ENCODE measurements at places on chromosomes 5 and 9.

DNA sequence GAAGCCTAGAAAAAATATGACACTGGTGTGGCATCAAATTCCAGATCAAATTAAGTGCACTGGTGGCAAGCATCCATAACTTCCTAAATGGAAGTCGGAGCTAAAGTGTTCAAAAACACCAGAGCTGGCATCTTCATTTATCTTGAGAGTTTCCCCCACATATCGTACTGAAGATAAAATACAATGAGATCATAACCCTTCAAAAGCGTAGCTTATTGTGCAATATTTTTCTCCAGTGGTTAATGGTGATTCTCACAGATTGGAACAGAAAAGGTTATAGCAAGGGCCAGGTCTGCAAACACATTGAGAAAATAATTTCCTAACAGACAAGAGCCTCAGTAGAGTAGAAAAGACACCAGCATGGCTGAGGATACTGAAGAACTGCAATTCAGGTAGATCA, 147.6 kb downstream of the SEMA5A start:
- no peak for DNase-seq

DNA sequence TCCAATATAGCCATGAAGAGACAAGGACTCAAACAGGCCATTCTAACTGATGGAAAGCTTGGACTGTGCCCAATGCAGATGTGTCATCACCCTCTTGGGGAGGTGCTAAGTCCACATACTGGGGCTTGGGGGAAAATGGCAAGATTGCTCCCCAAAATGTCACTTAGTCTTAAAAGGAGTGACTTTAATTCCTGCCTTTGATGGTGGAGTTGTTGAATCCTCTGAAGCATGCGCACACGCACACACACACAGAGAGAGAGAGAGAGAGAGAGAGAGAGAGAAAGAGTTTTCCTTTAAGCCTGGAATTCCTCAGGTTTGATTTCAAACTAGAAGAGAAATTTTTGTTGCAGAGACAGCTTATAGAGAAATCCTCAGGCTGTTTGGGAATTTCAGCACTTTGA, 161.9 kb upstream of the GAS1 start:
- DNase-seq, result no peak

GRCh38 chr9:24479361-24480059, 66.2 kb downstream of the IZUMO3 start:
- no peak for DNase-seq

- no peak for DNase-seq
These were observed 25.2 kb downstream of the LNPEP start for GRCh38 chr5:96961053-96961452.

DNA sequence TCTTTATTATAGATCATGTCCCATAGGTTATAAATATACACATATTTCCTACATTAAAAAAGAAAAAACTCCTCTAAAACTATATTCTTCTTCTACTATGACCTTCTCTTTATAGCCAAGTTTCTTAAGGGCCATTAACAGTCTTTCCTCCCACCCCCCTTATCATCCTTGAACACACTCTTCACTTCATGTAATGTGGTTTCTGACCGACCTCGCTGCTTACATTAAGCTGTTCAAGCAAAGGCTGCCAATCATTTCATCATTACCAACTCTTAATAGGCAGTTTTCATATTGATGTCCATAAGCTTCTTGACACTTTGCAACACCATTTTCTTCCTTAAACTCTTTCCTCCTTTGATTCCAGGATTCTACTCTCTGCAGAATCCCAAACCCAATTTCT, 283.0 kb upstream of the PCSK5 start:
- DNase-seq, result no peak

DNA sequence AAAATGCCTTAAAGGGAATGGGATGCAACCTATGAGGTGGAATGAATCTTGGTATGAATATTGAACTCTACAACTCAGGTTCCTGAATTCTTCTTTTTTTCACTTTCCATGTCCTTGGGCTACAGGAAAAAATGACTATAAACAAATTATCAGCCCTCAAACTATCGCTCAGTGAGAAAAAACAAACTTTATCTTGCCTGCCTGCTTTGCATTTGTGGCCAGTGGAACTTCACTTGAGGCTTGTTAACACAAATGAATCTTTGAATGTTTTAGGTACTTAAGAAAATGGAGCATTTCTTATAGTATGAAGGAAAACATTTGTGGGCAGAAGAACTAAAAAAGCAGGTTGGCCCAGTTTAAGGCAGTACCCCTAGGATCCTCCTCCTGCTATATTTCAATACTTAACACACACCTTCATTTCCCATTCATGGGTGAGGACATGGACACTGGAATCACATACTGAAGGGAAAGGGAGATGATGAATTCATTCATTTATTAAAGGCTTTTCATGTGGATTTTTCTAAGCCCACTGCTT, 34.1 kb downstream of the ELOVL7 start:
- DNase-seq, result no peak

- no peak for DNase-seq
These were observed 80.0 kb upstream of the JAK2 start for GRCh38 chr9:4905135-4905490.

DNA sequence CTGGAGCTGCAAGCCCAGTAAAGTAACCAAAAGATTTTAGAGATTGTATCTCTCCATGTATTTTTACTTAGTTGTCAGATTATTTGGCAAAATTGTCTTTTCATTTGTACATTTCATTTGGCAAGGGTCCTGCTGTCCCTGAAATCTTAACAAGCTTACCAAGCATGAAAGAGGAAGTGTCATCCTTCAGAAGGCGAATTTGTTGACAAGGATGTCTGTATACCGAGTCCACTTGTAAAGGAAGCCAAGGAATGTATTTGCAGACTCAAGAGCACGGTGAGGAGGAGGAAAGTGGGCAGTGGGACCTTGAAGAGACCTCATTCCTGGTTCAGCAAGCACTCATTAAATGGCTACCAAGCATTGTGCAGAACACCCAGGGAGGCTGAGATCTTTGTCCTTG, 7.5 kb upstream of the OTULINL start:
- no peak for DNase-seq

- no peak for DNase-seq
These were observed 25.5 kb downstream of the ABHD17B start for GRCh38 chr9:71885467-71885866.

GRCh38 chr5:6194906-6195612, 183.3 kb downstream of the MED10 start:
- no peak for DNase-seq

DNA sequence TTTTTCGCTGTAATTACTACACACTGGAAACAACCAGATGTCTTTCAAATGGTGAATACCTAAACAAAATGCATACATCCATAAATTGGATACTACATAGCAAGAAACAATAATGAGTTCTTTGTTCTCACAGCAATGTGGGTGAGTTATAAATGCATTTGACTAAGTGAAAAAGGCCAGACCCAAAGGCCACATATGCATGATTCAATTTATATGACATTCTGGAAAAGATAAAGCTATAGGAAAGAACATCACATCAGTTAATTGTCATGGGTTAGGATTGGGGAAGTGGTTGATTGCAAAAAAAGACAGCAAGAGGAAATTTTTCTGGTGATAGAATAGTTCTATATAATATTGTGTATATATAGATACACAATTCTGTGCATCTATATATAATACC, 198.9 kb downstream of the CYLC2 start:
- DNase-seq, result no peak

GRCh38 chr5:15487228-15487627, 12.8 kb upstream of the FBXL7 start:
- DNase-seq, result no peak

Data from endothelial cell (in vitro differentiated cells).